ENCODE measurements at places on chromosomes 16 and 17.

DNA sequence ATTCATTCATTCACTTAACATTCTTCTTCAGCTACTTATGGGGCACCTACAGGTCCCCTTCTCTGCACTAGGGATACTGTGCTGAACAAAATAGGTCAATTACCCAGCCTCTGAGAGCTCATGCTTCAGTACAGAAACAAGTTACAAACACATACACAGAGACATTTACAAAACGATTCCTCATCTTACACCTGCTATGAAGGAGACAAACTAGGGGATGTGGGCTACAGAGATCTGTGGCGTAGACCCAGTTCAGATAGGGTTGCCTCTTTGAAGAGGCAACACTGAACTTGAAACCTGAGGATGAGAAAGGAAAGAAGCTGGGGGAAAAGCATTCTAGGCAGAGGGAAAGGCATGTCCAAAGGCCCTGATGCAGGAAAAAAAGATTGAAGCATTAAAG is 5.2 kb downstream of the IL21R start:
- no peak for DNase-seq

DNA sequence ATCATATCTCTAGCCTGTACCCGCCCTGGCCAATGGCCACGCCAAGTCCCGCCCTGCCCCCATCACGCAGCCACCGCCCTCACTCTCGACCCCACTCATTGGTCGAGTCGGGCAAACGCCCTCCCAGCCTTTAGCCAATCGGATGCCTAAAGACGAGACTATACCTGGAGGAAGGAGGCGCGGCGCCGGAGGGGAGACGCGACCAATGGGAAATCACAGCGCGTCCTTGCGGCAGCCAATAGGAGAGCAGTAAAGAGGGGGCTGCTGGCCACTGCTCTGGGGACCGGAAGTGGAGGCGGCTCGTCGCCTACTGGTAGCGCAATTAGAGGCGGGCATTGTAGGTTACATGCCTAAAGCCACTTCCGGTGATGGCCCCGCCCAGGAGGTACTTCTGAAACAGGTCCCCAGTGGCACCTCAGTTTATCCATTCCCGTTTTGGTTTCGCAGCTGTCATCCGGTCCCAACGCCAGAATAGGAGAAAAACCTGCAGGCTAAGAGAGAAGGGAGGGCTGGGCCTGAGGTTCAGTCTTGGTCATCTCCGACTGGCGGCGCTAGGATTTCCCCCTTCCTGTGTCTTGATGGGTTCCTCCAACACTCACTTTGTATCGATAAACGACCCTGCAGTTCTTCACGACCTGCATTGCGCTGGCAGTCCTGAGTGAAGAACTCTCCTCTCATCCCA is 3.6 kb upstream of the MTMR4 start:
- DNase-seq: peak; percentile 100

DNA sequence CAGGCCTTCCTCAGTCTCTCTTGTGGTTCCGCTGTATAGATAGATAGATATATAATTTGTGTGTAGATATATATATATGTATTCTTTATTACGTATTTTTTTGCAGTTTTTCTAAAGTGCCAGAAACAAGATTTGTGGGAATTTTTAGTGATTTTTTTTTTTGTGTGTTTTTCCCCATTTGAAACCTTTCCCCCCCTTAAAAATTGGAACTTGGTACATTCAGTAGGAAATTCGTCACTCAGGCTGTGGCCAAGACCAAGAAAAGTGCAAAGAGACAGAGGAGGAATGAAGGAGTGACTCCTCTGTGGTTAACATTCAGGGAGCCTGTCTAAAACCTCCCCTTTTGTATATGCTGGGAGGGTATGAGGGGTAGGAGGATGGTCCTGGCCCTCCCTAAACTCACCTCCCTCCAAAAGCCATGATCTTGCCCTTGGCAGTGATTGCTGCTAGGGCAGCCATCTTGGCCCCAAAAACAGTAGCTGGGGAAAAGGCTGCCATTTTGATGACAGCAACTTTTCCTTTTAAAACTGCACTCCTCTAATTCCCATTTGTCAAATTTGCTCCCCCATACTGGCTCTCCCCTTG is 15.2 kb downstream of the CHRNB1 start:
- DNase-seq: no peak

GRCh38 chr16:53092284-53092683 is 37.5 kb downstream of the CHD9 start:
- no peak for DNase-seq

DNA sequence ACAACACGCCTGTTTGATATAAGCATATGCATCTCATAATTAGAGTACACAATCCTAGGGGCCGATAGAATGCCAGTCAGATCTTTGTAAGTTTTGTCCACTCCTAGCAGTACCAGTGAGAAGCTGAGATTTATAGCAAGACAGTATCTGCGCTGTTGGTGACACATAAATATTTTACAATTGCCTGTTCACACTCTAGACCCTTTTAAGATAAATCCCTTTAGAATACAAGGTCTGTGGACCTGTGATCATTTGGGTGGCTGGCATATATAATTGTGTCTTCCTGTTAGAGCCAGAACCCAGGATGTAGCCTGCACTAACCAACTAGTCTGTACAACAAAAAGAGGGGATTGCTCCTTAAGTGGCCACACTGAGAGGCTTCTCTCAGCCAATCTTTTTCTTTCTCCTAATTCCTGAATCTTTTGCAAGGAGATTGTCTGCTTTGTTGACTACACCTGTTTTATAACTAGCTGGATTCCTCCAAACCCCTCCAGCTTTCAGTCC is 74.7 kb downstream of the WIPI1 start:
- no peak for DNase-seq

DNA sequence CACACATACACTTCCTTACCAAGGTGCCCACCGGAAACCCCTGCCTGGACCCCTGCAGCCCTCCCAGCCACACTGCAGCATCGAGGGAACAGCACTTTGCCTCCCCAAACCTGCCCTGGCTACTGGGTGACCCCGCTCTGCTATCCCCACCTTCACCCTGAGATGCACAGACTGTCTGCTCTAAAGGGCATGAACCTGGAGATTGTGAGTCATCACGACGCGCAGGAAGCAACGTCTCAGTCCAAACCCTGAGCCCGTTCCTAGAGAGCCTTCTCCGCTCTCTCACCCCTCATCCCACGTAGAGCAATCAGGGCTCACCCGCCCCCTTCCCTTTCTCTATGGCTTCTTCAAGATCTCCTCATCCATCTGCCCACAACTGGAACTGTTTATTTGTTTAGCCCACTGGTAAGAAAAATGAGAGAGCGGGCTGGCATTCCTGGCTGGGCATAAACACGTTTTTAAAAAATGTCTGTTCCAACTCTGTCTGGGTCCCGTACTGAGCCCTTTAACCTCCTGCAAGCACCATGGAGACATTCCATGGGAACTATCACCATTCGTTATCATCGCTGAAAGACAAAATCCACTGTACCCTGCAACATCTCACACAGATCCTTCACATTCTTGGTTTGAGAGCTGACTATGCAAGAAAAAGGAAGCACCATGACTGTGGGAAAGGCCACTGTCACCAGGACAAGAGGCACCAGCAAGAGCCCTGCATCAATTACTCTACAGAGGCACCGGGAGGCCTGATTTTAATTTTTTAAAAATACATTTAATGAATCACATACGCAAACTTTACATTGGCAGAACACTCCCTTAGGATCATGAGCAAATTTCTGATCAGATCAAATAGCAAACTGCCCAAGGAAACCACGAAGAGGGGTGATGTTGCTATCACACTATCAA is 28.2 kb downstream of the ZFHX3 start:
- DNase-seq: peak; percentile 76

- no peak for DNase-seq
Observed at GRCh38 chr17:72125742-72126141, 4.9 kb downstream of the SOX9 start.

- DNase-seq: no peak
Observed at GRCh38 chr16:70685061-70685937, 554 bp downstream of the MTSS2 start.

Measured in kidney capillary endothelial cell (primary cell).